Fibroblast of skin of right quadriceps (primary cell): ENCODE measurements at places on chromosomes 5 and 9.

DNA sequence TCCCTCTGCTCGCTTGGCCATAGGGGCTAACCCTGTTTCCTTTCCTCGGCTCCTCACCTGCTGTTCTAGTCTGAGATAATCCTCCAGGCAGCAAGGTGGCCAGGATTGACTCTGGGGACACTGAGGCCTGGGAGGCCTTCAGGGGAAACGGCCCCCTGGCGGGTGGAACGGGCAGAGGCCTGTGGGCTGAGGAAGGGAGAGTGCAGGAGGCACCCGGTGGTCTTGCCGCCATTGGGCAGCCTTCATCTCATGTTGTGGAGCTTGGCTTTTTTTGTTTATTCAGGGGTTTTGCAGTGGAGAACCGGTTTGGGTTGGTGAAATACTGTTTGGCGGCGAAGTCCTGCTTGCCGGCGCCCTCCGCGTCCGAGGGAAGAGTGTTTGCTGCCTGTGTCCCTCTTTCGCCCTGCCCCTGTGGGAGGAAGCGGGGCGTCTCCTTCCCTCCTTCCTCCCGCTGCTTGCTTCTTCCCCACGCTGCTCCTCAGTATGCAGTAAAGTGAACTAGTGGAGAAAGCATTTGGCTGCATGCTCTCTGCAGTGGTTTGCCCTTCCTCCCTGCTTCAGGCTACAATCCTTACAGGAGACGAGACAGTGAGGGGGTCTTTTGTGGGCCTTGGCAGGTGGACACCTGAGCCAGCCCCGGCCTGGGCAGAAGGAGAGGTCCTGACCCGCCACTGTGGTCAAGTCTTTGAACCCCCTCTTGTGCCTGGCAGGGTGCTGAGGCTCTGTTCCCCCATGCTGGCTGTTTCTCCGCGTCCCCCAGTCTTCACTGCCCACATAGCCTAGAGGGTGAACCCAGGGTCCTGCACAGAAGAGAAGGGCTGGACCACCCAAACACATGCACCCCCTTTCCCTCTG lies 30.8 kb upstream of the PRDM12 start:
- no peak for DNase-seq

DNA sequence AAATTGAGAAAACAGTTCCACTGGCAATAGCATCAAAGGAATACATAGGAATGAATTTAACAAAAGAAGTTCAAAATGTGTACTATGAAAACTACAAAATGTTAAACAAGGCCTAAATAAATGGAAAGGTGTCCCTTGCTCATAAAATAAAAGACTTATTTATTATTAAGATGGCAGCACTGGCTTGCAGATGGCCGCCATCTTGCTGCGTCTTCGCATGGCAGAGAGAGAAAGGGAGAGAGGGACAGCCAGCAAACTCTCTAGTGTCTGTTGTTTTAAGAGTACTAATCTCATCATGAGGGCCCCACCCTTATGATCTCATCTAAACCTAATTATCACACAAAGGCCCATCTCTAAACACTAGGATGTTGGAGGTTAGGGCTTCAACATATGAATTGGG lies 47.1 kb downstream of the ABLIM3 start:
- DNase-seq, result no peak

GRCh38 chr9:124839612-124840299 lies 13.5 kb upstream of the WDR38 start:
- DNase-seq, result peak; percentile 26

- DNase-seq, result no peak
Observed at GRCh38 chr9:11537566-11537965, 924.8 kb upstream of the PTPRD start.

DNA sequence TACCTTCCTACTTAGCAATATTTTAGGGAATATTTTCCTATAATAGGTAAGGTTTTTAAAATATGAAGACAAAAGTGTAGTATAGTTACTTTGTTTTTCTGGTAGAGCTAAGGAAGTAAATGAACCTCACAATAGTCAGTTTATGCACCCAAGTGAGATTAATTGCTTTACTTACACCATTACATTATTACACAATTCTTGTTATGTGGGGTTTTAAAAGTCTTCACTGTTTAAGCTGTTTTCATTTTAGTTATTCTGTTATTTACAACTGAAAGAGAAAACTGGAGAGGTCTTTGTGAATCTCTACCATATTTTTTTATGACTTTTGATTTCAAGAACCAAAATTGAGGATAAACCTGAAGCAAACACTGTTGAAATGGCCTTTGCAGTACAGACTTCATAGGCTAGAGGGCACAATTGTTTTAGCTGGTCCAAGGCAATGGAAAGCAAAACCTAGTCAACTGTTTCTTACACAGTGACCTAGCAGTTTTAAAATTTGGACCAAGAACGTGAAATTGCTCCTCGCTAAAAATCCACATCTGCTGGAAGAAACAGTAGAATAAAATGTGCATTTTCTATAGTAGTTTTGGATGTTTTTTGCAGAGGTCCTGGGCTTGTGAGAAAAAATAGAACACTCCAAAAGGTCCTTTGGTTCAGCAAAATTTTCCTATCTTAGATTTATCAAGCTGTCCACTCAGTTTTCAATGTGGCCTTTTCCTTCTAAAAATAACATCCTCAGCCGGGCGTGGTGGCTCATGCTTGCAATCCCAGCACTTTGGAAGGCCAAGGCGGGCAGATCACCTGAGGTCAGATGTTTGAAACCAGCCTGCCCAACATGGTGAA lies 66.4 kb upstream of the FER start:
- DNase-seq, result peak; percentile 64

DNA sequence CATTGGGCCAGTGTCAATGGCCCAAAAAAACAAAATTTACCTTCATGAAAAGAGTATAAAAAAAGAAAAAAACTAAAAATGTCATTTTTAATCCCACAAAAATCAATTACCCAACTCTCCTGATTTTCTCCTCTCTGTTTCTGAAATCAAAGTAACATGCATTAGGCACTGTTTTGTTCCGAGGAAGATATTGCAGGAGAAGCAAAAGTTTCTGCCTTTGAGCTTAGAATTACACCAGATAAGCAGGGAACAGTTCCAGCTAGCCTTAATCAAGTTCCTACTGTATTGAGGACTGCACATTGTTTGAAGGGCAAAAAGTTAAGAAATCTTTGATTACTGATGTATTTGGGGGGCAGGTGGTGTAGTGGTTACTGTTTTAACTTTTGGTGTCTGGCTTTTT lies 1.1 kb upstream of the PRKAA1 start:
- DNase-seq, result no peak

DNA sequence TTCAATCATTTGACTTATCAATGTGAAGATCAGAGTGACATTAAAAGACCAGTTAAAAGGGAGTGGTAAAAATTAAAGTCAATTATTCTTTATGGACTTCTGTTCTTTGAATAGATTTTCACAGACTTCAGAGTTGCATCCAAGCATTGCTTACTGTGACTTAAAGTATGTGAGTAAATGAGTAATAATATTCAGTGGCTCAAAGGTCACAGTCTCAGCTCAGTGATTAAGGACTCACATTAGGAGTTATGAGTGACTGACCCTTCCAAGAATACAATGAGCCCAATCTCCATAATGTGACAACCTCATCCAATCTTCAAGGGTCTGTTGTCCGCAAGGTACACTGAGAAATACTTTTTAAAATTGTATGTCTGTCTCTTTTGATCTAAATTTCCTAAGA lies 811.2 kb downstream of the BRINP1 start:
- DNase-seq, result no peak

- no peak for DNase-seq
Observed at GRCh38 chr9:23701291-23701690, 124.7 kb downstream of the ELAVL2 start.

GRCh38 chr9:137049544-137050449 lies 3.8 kb upstream of the NPDC1 start:
- DNase-seq, result no peak

- peak; percentile 50 for DNase-seq
Observed at GRCh38 chr5:113806904-113807303, 293.4 kb downstream of the YTHDC2 start.

DNA sequence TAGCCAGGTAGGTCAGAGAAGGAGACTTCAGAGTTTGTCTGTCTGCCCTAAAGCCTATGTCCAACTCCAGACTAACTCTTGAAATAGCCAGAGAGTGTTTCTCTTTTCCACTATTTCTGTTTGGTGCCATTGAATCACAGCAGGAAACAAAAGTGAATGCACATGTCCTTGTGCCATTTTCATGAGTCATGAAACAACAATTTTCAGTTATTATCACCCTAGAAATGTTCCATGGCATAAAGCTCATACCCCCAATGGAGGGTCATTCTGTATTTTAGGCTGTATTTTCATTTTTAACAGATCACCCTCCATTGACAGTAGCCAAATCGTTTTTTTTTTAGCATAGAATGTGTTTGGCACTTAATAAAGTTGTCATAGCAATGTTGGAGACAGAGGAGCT lies 124.7 kb downstream of the PAPPA start:
- peak; percentile 25 for DNase-seq

DNA sequence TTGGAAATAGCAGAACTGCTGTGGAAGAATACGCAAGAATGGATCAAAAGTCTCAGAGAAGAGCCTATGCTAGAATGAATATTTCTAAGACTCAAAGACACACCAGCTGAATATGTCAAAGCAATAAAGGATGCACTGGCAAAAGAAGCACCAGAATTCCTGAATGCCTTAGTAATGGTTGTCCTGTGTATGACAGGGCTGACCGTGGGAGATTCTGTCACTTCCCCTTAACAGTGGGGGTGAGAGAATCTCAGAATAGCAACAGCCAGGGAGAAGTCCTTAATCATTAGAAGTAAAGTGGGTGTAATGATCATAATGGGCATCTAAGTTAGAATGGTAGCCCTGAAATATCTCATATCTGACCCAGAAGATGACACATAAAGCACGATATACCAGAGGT lies 14.6 kb upstream of the PRR16 start:
- peak; percentile 68 for DNase-seq

DNA sequence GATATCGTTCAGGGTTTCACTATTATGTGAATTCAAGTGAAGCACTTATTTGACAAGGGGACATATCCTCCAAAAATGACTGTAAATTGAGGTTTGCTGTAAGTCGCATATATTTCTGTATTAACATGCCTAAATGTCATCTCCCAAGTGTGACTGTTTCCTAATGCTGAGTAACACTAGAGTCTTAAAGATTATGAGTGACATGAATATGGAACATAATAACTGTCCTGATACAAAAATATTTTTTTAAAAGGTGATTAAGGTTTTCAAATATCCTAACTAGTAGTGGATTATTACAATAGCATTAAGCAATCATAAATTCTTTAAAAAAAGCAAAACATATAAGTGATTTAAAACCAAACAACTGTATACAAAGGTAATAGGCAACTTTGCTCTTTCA lies 3.6 kb downstream of the NFIB start:
- no peak for DNase-seq

- peak; percentile 91 for DNase-seq
Observed at GRCh38 chr5:125412561-125413495, 666.4 kb upstream of the ZNF608 start.

DNA sequence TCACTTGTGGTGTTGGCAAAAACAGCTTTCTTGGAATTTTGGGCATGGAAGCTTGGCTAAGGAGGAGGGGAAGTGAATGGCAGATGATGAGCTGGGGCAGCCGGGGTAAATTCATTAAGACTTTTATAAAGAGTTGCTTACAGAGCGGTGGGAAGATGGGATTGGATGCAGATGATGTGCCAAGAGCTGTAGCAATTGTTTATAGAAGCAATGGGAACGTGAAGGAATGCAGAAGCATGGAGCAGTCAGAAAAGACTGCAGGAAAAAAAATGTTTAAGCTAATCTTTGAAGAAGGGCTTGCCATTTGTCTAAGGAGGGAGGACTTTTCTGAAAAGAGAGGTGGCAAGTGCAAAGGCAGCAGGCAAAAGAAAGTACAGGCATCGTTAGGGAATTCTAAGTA lies 86.6 kb upstream of the SHISAL2B start:
- no peak for DNase-seq
